Activated CD4-positive, alpha-beta T cell treated with anti-CD3 and anti-CD28 coated beads, Interleukin-2, amount 50 U/mL, for 48 hours (primary cell): ENCODE measurements at places on chromosomes 6 and 20.
A peak's percentile ranks its signal among the peaks of the same experiment; 100 is the strongest.

GRCh38 chr6:63553208-63553607, 19.1 kb upstream of the LOC128125822 start:
- no peak for DNase-seq

GRCh38 chr6:157510323-157511188, 129.6 kb downstream of the ZDHHC14 start:
- no peak for DNase-seq

- no peak for DNase-seq
Observed at GRCh38 chr6:44651604-44652003, 264.1 kb downstream of the CDC5L start.

- DNase-seq = no peak
Observed at GRCh38 chr6:127100510-127101140, 17.8 kb upstream of the RSPO3 start.

GRCh38 chr20:37755665-37756064, 61.8 kb downstream of the CTNNBL1 start:
- no peak for DNase-seq

- DNase-seq = no peak
Observed at GRCh38 chr6:155740781-155741399, 285.3 kb upstream of the NOX3 start.

DNA sequence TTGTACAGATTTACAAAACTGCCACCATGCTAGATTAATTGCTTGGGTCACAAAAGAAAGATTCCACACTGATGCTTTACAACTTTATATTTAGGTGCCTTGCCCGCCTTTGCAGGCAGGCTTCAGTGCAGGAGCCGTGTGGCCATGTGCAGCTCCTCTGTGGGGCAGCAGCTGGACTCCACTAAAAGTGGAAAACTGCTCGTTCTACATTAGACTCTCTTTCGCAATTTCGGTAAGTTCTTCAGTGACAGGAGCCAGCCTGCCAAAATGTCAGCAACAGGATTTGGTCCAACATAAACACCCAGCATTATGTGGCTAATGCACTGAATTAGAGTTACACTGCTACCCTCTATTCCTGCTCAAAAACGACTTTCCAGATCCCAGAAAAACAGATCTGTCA, 174.4 kb upstream of the KCNK16 start:
- DNase-seq = no peak

DNA sequence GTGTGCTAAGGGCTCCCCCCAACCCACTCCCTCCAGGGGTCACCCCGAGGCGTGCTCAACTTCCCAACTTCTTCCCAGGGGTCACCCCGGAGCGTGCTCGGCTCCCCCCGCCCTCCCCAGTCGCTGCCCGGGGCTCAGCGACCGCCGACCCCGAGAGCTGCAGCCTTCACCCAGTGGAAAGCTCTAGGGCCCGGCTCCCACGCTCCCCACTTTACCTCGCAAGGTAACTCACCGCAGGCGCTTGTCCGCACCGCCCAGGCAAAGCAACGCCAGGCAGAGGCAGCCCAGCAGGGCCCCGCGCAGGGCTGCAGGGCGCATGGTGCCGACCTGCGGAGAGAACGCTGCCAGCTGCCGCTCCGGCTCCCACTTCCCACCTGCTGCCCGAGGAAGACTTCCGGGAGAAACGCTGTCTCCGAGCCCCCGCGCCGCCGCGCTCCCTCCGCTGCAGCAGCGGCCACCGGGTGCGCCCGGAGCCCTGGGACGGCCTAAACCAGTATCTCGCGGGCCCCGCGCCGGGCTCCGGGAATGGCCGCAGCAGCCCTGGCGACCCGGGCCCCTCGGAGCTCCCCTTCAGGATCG, 396 bp downstream of the RNASET2 start:
- no peak for DNase-seq

DNA sequence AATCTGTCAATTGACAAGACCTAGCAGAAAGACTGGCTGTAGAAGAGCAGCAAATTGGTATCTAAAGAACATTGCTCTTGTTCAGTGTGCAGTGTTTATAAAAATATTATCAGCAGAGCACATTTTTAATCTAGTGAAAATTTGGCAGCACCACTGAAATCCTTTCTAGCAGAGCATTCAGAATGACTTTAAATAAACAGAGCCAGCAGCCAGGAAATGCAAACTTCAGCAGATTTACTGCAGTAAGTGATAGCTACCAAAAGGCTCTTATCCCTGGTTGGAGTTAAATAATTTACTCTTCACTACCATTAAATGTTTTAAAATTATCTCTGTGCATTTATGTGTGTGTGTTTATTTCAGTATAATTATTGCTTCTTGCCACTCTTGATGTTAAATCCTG, 590.9 kb upstream of the CITED2 start:
- no peak for DNase-seq

DNA sequence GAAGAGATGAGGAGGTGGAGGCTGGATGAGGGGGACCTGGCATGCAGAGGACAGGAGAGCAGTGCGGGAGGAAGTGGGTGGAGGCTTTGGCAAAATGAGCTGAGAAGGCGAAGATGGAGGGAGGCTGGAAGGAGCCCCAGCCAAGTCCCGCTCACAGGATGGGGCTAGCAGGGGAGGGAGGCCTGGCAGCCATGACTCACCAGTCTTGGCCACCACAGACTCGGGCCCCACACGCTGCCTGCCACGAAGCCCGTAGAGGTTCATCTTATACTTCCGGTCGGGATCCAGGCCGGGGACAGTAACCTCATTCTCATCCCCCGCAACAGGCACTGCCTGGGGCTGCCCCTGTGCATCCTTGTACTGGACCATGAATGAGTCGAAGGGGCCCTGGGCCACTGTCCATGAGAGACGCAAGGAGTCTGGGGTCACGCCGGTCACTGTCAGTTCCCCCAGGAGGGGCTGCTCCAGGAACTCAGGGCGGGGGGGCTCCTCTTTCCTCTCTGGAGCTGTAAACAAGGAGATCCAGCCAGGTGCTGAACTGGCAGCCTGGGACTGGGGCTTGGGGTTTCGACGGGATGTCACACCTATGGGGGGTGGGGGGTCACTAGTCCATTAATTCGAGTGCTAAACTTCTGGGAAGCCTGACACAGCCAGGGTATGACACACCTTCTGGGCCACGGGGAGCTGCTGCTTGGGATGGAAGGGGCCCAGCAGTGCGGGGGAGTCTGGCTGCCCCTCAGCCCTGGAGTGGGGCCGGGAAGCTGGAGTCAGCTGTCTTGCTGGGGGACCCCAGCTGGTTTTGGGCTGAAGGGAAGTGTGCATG, 27.8 kb downstream of the TNXB start:
- no peak for DNase-seq

GRCh38 chr20:20317195-20317594, 50.7 kb upstream of the INSM1 start:
- DNase-seq = no peak

DNA sequence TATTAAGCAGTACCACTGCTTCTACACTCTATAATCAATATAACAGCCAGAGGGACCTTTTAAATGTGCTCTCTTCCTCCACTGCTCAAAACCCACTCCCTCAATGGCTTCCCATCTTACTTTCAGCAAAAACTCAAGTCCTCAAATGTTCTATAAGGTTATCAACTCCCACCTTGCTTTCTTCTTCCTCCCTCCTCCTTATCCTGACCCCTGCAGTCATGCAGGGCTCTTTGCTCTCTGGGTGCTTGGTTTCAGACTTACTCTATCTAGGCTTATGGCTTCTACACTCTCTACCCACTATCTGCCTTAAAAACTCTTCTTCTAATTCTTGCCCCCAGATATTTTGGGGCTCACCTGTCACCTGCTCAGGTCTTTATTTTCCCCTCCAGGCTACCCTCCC, 5.3 kb downstream of the ARHGAP18 start:
- DNase-seq = no peak

- DNase-seq = no peak
Observed at GRCh38 chr6:136474241-136474640, 76.0 kb downstream of the MAP7 start.

DNA sequence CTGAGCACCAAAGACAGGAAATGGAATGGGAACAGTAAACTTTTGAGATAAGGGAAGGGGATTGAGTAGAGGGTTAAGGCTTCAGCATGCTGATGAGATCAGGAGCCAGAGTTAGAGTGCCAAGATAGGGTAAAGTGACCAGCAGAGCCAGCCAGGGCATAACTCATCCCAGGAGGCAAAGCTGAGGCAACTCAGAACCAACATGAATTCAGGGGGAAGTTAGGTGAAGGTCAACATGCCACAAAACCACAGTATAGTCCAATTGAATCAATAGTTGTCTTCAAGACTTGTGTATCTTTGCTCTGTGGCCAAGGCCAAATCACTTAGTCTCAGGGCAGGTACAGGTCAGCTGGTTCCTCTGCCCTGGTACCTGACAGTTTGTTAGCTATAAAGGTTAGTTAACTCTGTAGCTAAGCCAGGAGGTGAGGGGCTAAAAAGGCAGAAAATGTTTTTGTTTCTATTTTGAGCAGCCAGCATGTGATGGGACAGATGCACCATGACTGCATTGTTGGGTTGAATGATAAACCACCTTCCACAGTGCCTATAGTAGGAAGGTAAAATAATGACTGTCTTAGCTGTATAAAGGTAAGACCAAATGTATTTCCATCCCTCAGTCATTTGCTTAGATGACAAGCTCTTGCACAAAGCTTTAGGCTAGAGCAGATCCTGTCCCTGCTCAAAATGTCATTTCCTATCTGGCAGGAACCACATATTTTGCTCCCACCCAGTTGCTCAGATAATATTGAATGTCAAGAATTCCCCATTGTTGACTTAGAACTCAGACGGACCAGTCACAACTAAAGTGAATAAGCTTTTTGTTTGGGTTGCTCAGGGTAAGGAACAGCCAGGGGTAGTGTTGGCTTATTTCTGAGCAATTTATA, 15.8 kb downstream of the RNF8 start:
- DNase-seq = no peak

GRCh38 chr6:116476002-116476678, 15.0 kb downstream of the CALHM6 start:
- no peak for DNase-seq

GRCh38 chr6:115887891-115888290, 172.8 kb downstream of the FRK start:
- no peak for DNase-seq

- DNase-seq = no peak
Observed at GRCh38 chr6:15380351-15380750, 134.5 kb downstream of the JARID2 start.

GRCh38 chr20:17520583-17520982, 10.6 kb downstream of the BFSP1 start:
- DNase-seq = no peak

DNA sequence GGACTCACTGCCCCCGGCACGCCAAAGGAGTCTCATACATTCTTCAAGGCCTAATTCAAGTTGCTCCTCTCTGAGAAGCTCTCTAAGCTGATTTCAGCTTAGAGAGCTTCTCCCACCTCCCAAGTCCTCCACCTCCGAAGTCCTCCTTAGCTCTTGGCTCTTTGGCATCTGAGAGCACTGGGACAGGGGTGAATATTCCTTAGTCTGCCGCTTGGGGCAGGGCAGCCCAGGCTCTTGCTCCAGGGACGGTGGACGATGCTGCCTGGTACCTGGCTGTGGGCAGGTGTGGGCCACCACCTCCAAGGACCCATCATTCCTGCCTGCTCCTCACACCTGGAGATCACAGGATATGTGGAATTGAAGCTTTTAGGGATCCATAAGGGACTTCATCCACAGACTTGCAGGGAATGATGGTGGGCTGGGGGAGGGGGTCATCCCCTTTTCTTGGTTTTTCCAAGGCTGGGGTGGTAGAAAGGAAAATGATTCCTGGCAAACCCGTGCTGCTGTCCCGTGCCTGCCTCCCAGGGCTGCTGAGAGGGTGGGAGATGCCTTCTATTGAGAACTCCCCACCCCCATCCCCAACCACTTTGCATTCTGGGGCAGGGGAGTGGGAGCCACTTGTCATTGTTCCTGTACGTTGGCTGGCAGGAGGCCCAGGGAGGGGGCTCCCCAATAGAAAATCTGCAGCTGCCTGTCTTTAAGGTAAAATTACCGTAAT, 57.4 kb downstream of the ARHGAP40 start:
- peak; percentile 37 for DNase-seq
